ENCODE measurements at places on chromosomes 4 and X. TPM values are rescaled to one million over a fixed set of nuclear protein-coding genes. Genes with fewer than 3 reads are reported as not detected.

MTNR1A gene
- total RNA-seq, result 0.16 TPM

TADA2B gene
- total RNA-seq, result 12.2 TPM

CACNA1F gene
- not detected for total RNA-seq

CYBB gene
- not detected for total RNA-seq

FAM184B gene
- total RNA-seq, result not detected

PNMA6A gene
- total RNA-seq, result 2.6 TPM

XG gene
- not detected for total RNA-seq

MAGEB3 gene
- total RNA-seq, result not detected

EVC gene
- total RNA-seq, result 26.7 TPM

BTK gene
- total RNA-seq, result under 0.01 TPM

Measured in mesangial cell (primary cell).